Naive B cell (primary cell): ENCODE measurements at places on chromosomes 13 and 19. TPM values are rescaled to one million over a fixed set of nuclear protein-coding genes. Genes with fewer than 3 reads are reported as not detected.

DNA sequence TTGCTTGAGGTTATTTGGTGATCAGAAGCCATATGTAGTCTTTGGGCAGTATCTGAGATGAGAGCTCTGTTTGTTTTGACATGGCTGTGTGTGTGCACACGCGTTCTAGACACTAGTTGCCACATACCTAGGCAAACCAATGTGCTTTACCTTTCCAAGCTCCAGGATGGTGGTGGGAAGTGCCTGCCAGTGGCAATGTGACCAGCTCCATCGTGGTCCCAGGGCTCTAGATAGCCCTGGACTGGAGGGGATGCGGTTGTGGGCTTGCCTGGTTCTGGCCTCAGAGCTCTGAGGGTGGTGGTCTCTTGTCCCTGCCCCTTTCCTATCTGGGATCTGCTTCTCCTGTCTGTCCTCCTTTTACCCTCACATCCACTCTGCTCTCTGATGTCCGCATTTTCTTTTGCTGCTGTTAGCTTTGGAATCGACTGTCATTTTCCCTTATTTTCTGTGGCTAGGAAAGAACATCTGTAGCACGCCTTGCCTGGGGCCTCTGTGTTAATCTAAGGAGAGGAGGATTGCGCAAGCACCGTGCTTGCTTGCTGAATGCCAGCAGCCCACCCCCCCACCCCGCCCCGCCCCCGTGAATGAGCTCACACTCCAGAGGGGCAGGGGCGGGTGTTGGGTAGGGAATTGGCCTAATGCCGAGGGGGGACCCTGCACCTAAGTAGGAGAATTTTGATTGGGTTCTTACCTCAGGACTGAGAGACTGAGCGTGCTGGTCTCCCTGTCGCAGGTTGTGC, 89.5 kb downstream of the ARHGEF7 start:
- DNase-seq: no peak
- peak overlapping the region; percentile 35 for H3K4me3 ChIP-seq
- H3K4me1 ChIP-seq: peaks cover 63% of the 10 kb centered on the region
- H3K27ac ChIP-seq: peak overlapping the region; percentile 99
- peaks cover 9% of the 10 kb centered on the region for H3K36me3 ChIP-seq
- H3K27me3 ChIP-seq: no peaks in the 10 kb centered on the region

GRCh38 chr13:62035981-62036380, 620.3 kb upstream of the PCDH20 start:
- no peak overlapping the region for H3K27ac ChIP-seq
- no peak for DNase-seq
- no peak overlapping the region for H3K4me3 ChIP-seq
- H3K36me3 ChIP-seq: no peaks in the 10 kb centered on the region
- no peaks in the 10 kb centered on the region for H3K27me3 ChIP-seq
- H3K4me1 ChIP-seq: no peaks in the 10 kb centered on the region

- no peak overlapping the region for H3K27ac ChIP-seq
- H3K27me3 ChIP-seq: peaks cover 32% of the 10 kb centered on the region
- no peak overlapping the region for H3K4me3 ChIP-seq
- DNase-seq: no peak
- H3K4me1 ChIP-seq: no peaks in the 10 kb centered on the region
Measured at GRCh38 chr13:113898391-113898790, 34.5 kb upstream of the GAS6 start.

GRCh38 chr19:50952910-50953309, at the start of gene KLK5:
Gene KLK5, minus strand, starts transcription at chr19:50953038. Its CDS starts 381 bp downstream, at chr19:50952657.
- no peaks in the 10 kb centered on the region for H3K4me1 ChIP-seq
- H3K27me3 ChIP-seq: peaks cover 47% of the 10 kb centered on the region
- peaks cover 4% of the 10 kb centered on the region for H3K36me3 ChIP-seq
- DNase-seq: no peak
- H3K4me3 ChIP-seq: no peak within 1 kb of the TSS

GRCh38 chr13:104641309-104641708, 1575.1 kb upstream of the SLC10A2 start:
- no peaks in the 10 kb centered on the region for H3K4me1 ChIP-seq
- no peak overlapping the region for H3K27ac ChIP-seq
- H3K36me3 ChIP-seq: no peaks in the 10 kb centered on the region
- no peak for DNase-seq
- H3K4me3 ChIP-seq: no peak overlapping the region

DNA sequence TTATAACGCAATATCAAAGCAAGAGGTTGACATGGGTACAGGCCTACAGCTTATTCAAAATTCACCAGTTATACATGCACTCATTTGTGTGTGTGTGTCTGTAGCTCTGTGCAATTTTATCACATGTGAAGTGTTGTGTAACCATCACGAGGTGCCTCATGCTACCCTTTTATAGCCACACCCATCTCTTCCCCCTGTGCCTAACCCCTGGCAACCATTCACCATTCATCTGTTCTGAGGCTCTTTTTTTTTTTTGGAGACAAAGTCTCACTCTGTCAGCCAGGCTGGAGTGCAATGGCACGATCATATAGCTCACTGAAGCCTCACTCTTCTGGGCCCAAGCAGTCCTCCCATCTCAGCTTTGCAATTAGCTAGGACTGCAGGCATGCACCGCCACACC, 78.4 kb downstream of the DPF1 start:
- no peak for DNase-seq
- peaks cover 12% of the 10 kb centered on the region for H3K4me1 ChIP-seq
- no peak overlapping the region for H3K4me3 ChIP-seq
- peaks cover 9% of the 10 kb centered on the region for H3K36me3 ChIP-seq
- no peaks in the 10 kb centered on the region for H3K27me3 ChIP-seq

DNA sequence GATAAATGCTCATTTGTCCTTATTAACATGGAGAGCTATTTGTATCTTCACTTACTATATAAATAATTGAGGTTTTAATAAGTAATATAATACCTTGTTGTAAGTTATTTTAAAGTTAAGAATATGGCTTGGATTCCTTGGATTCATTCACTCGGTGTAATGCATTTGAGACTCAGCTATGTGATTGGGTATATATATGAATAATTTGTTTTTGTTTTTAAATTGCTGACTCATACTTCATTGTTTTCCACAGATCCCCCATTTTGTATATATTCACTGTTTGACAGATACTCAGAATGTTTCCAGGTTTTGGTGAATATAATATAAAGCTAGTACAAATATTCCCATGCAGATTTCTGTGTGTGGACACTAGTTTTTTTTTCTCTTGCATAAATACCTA, 6.8 kb upstream of the CEACAM18 start:
- H3K27me3 ChIP-seq: peaks cover 31% of the 10 kb centered on the region
- no peaks in the 10 kb centered on the region for H3K36me3 ChIP-seq
- no peak overlapping the region for H3K27ac ChIP-seq
- no peak for DNase-seq

DNA sequence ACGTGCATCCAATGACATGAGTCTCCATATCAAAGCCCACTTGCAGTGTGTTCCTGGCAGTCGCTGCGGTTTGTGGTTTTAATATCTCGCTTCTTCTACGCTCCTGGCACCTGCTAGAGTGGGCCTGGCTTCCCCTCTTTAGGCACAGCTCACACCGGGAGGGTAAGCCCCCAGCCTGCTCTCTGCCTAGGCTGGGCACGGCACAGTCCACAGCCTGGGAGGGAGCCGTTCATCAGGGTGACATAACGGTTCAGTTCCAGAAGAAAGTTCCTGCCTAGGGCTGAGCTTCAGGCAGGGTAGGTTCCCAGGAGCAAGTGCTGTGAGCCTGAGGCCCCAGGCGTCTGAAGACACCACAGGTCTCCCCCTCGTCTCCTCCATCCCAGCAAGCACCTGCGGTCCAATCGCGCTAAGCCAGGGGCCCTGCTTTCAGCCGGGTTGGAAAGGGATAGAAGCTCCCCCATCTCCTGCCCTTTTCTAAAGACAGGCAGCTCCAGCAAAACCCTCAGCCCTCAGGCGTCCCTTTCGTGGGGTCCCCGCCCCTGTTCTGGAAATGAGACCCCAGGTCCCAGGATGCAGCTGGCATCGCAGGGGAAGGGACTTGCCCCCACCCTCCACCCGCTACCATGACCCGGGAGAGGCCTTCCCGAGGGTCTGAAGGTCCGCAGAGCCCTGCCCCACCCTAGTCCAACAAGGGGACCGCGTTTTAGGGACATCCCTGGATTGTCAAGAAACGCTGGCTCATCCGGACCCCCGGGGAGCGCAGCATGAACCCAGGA, 121.6 kb upstream of the ZNF507 start:
- no peak overlapping the region for H3K27ac ChIP-seq
- H3K4me3 ChIP-seq: no peak overlapping the region
- H3K4me1 ChIP-seq: peaks cover 13% of the 10 kb centered on the region
- H3K36me3 ChIP-seq: no peaks in the 10 kb centered on the region

The PCSK4 gene
- polyA plus RNA-seq: not detected

The ZNF221 gene
- 0.56 TPM for polyA plus RNA-seq

The ZNF177 gene
- not detected for polyA plus RNA-seq

The KIR2DL3 gene
- polyA plus RNA-seq: not detected
